Stimulated activated CD8-positive, alpha-beta memory T cell treated with anti-CD3 and anti-CD28 coated beads, Interleukin-12 subunit alpha, Interleukin-12 subunit beta, amount 100 ng/mL, for 4 hours (primary cell): ENCODE measurements at places on chromosomes 4 and X.

GRCh38 chr4:129429581-129430320, 333.8 kb downstream of the C4orf33 start:
- no peak for DNase-seq

DNA sequence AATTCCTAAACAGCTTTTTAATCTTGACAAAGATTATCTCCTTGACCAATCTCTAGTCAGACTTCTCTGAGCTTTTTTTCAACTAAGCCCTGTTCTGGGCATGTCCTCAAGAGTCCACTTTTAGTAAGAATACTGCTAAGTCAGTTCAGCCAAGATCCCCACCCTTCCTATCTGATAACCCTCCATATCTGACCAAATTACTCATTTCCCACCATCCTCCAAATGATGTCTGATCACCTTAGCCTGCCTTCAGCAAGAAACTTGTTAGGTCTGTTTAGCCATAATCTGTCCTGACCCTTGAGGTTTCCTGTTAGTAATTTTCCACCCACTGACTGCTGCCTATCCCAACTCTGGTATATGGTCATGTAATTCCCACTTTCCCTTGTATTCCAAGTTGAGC, 65.2 kb downstream of the FAM13A start:
- DNase-seq: no peak

GRCh38 chr4:143667461-143667860, 33.0 kb downstream of the FREM3 start:
- DNase-seq: no peak

DNA sequence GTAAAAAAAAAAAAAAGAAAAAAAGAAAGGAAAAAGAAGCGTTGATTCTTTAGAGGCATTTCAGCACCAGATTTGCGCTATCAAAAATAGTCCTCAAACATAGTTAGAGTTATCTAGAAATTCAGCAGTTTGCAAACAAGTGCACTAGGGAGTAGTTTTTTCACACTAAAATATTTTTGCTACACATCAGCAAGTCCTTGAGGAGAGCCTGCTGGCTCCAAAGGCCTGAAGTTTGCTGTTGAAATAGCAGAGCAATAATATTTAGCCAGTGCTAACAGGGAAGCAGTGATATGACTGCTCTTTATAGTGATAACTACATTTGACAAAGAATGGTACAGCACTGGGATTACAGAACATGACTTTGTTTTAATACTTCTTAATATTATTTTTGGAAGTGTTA, 472.2 kb downstream of the PCDH7 start:
- DNase-seq: no peak

- DNase-seq: no peak
These were observed 87.5 kb downstream of the EVC start for GRCh38 chr4:5798462-5798861.

DNA sequence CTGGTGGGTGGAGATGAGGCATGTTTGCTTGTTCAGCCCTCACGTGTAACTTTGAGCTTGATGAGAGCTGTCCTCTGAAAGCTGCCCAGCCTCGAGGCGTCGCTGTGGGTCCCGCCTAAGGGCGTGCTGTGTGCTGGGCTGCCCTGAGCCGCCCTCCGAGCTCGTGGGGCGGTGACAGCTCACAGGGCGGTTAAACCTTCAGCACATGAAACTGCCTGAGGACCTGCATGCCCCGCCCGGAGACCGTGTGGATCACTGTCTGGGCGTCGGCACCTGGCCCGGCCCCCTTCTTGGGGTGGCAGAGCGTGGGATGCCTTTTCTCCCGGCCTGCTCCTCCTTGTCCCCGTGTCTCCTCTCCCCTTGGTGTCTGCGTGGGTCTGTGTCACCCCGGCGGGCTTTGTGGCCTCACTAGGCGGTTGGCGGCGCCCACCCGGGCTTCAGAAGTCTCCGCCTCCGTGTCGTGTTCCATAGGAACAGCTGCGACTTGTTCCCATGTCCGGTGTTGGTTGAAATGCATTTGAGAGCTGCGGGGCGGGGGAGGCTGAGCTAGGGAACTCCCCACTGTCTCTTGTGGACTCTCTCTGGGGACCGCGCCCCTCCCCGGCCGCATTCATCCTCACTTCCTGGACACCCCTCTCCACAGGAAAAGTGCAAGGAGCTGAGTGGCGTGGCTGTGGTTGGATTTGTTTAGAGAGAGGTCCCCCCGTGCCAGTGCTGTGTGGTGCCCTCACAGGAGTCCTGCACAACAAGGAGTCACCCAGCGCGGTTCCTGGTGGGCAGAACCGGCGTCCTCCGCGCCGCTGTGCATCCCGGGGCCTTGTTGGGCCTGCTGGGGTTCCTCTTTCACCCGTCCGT, 6.8 kb downstream of the AKAP17A start:
- DNase-seq: no peak

- DNase-seq: no peak
These were observed 10.0 kb downstream of the HTRA3 start for GRCh38 chr4:8279321-8280157.

DNA sequence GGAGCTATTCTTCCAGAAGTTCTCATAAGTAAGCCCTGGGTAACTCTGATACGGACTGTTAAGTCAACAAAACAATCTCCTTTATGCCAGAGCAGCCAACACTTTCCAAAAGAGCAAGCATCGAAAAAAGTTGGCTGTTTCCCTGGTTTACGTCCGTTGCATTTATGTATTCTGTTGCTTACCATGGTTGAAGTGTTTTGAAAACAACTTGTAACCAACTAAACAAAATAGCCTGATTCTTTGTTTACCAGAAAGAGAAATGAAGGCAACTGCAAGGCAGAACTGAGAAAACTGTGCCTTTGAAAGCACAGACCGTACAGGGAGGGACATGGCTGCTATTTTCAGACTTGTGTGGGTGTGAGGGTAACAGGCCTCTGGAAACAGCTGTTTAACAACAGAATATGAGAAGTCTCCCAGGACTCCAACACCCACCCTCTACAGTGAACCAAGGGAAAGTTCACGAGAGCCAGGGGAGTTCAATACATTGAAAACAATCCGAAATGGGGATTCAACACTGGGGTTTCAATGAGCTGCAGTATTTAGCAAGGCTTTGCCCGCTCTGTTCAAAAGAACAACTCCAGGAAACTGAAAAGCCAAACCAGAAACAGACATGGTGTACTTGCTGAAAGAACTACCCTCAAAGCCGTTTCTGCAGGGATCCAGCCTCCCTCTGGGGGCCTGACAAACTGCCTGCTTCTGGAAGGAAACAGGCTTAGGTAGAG, 95.8 kb upstream of the EGFL6 start:
- no peak for DNase-seq

GRCh38 chr4:184826691-184827270, 1.0 kb upstream of the ACSL1 start:
- no peak for DNase-seq

GRCh38 chr4:185039508-185040273, 21.4 kb downstream of the HELT start:
- DNase-seq: no peak

GRCh38 chrX:107676559-107677378, 48.5 kb downstream of the PRPS1 start:
- DNase-seq: peak; percentile 26

- peak; percentile 1 for DNase-seq
These were observed 45.9 kb upstream of the PGM2 start for GRCh38 chr4:37780444-37781130.

DNA sequence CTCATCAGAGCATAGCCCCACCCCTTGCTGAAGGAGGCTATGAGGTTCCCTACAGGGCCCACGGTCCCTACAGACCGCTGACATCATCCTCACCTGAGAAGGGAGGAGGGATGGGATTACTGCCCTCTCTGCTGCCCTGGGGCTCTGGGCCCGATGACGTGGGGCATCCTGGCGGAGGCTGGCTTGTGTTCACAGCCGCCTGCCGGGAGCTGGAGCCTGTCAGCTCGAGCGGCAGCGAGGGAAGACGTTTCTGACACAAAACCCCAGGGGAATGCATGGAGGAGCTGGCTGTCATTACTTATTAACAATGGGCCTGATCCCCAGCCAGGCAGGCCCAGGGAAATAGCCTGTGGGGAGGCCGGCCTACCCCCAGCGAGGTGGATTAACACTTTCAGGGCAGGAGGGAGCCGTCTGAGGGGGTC, 106.6 kb upstream of the ATP6AP2 start:
- DNase-seq: no peak

DNA sequence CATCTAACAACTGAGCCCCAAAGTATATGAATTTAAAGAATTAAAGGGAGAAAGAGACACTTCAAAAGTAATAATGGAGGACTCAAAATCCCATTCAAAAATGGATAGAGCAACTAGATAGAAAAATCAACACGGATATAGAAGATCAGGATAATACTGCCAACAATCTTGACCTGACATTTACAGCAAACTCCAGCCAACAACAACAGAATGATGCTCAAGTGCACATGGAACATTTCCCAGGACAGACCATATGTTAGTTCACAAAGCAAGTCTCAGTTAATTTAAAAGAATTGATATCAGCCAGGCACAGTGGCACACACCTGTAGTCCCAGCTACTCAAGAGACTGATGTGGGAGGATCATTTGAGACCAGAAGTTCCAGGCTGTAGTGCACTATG, 72.0 kb upstream of the SMARCAD1 start:
- no peak for DNase-seq

GRCh38 chrX:53186351-53186750, 38.7 kb downstream of the KDM5C start:
- no peak for DNase-seq

DNA sequence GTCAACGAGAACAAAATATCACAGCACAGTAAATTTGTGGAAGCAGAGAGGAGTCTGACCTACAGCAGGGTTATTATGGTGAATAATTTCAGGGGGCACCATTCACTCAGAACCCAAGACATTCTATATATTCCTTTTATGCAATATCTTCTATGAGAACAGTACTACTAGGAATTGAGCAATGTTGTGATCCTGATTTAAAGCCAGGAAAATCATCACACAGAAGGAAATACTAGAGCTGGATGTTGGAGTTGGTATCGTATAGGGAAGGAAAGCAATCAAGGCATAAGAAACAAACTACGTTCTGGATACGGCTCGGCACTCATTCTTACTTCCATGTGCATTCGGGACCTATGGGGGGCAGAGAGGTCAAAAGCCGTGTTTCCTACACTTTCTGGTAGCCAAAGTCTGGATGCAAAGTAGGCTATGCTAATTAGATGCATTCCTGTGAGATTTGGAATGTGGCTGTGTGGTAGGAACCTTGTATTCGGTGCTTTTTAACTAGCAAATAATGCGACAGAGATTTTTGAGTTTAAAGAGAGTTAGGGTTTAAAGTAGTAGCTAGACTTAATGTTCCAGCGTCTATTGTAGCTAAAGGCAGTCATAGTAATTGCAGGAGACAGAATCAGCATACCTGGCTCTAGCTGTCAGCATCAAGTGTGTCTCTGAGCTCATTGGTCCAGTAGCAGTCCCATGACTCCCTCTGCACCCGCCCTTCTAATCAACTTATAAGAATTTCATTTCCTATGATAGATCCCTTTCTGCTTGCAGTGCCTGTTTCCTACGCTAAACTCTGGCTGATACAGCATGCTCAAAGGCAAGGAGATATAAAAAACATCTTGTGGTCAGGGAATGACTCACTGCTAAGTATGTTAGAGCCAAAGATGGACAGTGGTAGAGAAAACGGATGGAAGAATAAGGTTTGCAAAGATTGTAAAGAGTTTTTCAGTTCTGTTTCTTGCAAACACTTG, 43.3 kb upstream of the PDGFC start:
- no peak for DNase-seq

DNA sequence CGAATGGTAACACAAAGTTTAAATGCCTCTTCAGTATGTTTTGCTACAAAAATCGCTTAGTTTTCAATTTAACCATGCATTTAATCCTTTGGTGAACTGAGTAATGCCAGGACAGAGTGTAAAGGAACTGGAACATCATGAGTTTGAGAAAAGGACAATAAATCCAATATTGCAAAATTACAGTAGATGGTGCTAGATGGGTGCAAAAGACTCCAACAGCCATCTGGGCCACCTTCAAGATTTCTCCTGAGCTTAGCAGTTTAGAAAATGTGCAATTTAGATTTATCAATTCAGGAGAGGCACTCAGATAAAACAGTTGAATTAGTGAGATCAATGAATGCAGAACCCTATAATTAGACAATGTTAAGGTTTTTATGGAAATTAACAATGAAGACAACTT, 33.2 kb upstream of the MID1IP1 start:
- no peak for DNase-seq

DNA sequence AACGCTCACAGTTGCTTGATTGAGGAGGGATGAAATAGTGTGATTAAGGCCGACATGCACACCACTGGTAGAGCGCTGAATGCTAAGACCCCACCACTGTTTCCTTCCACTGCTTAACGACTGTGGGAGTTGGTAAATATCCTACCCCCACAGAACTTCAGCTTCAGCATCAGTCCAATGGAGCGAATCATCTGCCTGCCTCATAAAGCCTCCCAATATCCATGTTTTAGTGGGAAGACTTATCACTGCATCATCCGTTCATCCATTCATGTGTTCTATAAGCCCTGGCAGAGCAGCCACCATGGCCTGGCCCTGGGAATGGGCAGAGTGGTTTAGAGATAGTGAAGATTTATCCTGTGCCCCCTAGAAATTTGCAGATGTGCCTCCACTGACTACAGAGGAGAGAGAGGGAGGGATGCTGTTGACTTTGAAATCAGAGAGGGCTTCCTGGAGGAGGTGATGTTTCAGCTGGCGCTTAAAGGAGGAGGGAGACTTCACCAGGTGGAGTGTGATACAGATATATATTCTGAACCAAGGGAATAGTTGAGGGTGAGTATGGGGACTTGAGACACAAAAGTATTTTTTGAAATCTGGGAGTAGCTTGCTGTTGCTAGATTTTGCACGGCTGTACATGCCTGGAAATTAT, 71.9 kb upstream of the STX18 start:
- DNase-seq: no peak

DNA sequence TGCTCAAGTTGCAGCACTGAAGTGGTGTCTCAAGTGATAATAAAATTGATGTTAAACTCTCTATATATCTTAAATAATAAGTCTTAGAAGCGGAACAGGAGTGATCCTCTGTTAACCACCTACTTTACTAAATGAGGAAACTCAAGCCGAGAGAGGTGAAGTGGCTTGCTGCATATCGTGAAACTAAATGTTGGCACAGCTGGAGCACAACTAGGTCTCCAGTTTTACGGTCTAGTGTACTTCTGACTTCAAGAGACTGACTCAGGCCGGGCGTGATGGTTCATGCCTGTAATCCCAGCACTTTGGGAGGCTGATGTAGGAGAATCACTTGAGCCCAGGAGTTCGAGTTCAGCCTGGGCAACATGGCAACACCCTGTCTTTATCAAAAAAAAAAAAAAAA, 35.5 kb upstream of the PLS3 start:
- DNase-seq: no peak

GRCh38 chr4:118398226-118399090, 45.7 kb upstream of the PRSS12 start:
- no peak for DNase-seq

DNA sequence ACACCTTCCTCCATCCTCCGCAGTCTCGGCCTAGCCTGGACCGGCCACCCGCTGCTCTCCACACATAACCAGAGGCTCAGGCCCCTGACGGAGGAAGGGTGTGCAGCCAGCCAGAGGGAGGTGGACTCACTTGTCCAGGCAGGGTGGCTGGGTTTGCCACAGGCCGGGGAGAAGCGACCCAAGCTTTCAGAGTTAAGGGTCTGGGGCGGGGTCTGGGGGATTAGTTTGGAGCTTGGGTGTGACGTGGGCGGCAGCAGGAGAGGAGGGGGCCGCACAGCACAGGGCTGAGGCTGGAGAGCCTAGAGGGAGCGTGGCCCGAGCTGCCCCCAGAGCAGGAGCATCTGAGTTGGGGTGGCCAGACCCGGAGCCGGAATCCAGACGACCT, 22.4 kb upstream of the CPLX1 start:
- no peak for DNase-seq

- no peak for DNase-seq
These were observed 3.2 kb downstream of the SLC9A7 start for GRCh38 chrX:46755671-46756070.
